ENCODE measurements at places on chromosomes 3 and 15. TPM values are rescaled to one million over a fixed set of nuclear protein-coding genes. Genes with fewer than 3 reads are reported as not detected.

DNA sequence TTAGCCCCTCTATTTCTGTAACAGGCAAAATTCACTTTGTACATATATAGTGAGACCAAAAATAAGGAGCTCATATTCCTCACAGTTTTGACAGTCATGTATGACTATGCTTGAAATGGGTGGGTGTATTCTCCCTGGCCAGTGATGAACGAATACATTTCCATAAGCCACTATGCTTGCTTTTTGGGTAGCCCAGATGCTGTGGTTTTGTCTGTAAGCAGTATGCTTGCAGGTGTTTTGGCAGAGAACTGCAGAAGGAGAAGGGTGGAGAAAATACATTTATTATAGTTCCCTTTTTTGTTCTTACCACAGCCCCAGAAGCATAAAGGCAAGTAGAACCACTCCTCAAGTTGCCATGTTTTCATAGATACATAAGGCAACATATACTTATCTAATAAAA is 131.2 kb downstream of the RBMS3 start:
- H3K27ac ChIP-seq = no peak overlapping the region
- no peaks in the 10 kb centered on the region for H3K36me3 ChIP-seq
- H3K4me1 ChIP-seq = no peaks in the 10 kb centered on the region

- DNase-seq = no peak
- H3K4me3 ChIP-seq = no peak overlapping the region
- no peaks in the 10 kb centered on the region for H3K36me3 ChIP-seq
- no peak overlapping the region for H3K27ac ChIP-seq
These were observed 1.5 kb upstream of the FSIP1 start for GRCh38 chr15:39784125-39784524.

- H3K4me1 ChIP-seq = no peaks in the 10 kb centered on the region
- H3K36me3 ChIP-seq = no peaks in the 10 kb centered on the region
- H3K27ac ChIP-seq = no peak overlapping the region
- no peaks in the 10 kb centered on the region for H3K27me3 ChIP-seq
- DNase-seq = no peak
These were observed 39.0 kb downstream of the MYH15 start for GRCh38 chr3:108471426-108471825.

- peaks cover 5% of the 10 kb centered on the region for H3K4me1 ChIP-seq
- H3K36me3 ChIP-seq = no peaks in the 10 kb centered on the region
- DNase-seq = no peak
- H3K4me3 ChIP-seq = no peak overlapping the region
These were observed 5.5 kb downstream of the SUMF1 start for GRCh38 chr3:4461468-4462090.

GRCh38 chr3:69536306-69537020 is 150.6 kb upstream of the FRMD4B start:
- peaks cover 3% of the 10 kb centered on the region for H3K36me3 ChIP-seq
- no peak for DNase-seq
- H3K27ac ChIP-seq = no peak overlapping the region
- H3K4me3 ChIP-seq = no peak overlapping the region
- peaks cover 4% of the 10 kb centered on the region for H3K27me3 ChIP-seq
- H3K4me1 ChIP-seq = peaks cover 13% of the 10 kb centered on the region

Gene RTP4
- total RNA-seq = 1.1 TPM

Data from spinal cord (tissue), 10 donors.